ENCODE measurements at places on chromosomes 4 and X.

- DNase-seq, result no peak
Measured at GRCh38 chr4:95606739-95607138, 58.0 kb upstream of the UNC5C start.

DNA sequence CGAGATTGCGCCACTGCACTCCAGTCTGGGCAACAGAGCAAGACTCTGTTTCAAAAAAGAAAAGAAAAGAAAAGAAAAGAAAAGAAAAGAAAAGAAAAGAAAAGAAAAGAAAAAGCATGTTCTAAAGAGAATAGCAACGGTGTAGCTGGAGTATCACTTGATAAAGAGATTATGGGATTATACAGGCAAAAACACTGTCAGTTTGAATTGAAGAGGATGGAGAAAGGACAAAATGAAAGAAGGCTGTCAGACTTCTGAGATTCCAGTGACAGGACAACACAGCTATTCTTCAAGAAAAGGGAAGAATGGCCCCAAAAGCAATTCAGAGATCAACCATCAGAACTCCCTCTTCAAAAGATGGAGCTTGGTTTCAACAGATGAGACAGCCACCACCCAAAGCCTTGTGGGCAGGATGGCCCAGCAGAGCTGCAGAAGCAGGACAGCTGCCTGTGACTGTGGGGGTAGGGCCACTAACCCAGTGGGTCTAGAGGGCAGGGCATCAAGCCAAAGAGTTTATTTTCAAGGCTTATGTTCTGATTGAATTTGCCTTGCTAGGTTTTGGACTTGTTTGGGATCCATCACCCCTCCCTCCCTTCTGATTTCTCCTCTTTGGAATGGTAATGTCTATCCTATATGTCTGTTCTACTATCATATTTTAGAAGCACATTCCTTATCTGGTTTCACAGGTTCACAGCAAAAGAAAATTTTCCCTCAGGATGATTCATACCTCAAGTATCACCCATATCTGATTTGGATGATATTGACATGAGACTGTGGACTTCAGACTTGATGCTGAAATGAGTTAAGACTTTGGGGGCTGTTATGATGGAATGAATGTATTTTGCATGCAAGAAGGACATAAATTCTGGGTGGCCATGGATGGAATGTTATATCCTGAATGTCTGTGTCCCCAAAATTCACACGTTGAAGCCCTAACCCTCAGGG, 17.5 kb downstream of the RFC1 start:
- peak; percentile 62 for DNase-seq

- DNase-seq, result peak; percentile 59
Measured at GRCh38 chrX:8738588-8739189, 6.8 kb upstream of the ANOS1 start.

DNA sequence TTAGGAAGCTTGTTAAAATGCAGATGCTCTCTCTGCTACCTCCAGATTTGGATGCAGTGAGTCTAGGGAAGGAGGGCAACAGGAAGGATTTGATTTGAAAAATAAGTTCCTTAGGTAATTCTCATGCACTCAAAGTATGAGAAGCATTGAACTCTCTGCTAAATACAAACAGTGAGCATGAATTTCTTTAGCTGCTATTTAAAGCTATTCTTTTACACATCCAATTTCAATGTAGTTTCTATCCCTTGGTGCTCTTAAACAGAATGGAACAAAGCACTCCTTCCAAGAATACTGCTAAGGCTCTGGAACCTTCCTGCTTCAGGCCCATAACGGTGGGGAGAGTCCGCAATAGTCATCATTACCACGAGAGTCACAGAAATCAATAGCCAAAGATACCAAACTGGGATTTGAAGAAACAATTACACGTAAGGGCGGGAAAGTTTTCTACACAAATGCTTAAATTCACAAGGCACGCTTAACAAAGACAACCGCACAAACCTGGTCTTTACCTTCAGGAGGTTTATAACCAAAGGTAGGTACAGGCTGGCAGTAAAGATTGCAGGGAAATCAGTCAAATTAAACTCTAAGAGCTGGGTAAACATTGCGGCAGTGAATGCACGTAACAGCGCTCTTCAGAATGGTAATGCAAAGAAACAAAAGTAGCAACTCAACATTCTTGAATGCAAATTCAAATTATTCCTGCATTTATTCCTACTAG, 123.2 kb upstream of the NAP1L5 start:
- DNase-seq, result no peak

DNA sequence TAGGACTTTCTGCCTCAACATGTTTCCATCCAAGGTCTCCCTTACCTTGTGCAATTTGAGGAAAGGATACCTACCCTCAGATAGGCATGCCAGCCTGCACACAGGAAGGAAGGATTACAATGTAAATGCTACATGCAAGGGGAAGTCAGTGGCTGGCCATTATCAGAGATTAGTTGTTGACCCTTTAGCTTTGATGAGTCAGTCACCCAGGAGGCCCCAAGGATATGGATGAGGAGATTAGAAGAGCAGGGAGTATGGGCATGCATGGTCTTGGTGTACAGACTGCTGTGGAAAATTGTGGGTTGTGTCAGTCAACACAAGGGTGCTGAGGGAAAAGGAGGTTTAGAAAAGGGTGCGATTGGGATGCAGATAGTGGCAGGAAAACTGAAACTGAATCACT, 92.0 kb downstream of the GUCY2F start:
- DNase-seq, result no peak

DNA sequence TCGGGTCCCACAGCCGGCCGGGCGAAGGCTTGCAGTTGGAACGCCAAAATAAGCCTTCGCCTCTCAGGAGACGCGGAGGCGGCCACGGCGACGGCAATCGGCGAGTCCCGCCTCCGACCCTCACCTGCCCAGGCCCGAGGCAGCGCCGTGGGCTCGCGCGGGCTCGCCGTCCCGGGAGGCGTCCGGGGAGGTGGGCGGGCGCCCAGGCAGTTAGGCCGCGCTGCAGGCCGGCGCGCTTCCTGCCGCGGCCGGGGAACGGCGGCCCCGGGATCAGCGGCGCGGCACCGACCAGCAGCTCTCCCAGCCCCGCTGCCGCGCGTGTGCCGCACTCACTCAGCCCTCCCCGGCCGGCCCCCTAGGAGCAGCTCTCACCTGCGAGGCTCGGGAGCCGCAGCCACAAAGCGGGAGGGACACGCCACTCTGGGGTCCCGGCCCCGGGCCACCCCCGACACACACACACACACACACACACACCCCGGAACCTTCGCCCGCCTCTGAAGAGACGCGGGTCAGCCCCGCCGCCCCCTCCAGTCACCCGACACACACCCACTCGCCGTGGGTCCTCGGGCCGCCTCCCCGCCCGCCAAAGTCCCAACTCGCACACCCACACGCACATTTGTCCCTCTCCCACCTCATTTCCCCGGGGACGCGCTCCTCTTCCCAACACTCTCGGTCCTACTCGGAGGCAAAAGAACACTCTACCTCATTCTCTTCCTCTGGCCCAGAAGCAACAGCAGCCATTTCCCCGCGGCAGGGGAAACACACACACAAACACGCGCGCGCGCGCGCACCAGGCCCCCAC, at the start of gene CNOT6L:
Gene CNOT6L (minus strand): TSS at position 767 of the 802 bp plus-strand sequence. CDS start 60 bp downstream, at position 707.
- DNase-seq, result peak; percentile 71

GRCh38 chr4:177546745-177547144, 104.5 kb upstream of the AGA start:
- DNase-seq, result no peak

DNA sequence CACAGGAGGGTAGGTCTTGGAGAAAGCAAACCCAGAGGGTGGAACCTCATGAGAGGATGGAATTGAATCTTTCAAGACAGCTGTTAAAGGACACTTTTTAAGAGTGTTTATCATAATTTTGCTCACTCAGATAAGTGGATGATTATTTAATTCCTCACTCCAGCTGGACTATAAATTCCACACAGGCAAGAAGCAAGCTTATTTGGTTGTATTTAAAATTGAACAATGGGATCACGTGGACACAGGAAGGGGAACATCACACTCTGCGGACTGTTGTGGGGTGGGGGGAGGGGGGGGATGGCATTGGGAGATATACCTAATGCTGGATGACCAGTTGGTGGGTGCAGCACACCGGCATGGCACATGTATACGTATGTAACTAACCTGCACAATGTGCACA, 116.3 kb downstream of the DHRSX start:
- no peak for DNase-seq

DNA sequence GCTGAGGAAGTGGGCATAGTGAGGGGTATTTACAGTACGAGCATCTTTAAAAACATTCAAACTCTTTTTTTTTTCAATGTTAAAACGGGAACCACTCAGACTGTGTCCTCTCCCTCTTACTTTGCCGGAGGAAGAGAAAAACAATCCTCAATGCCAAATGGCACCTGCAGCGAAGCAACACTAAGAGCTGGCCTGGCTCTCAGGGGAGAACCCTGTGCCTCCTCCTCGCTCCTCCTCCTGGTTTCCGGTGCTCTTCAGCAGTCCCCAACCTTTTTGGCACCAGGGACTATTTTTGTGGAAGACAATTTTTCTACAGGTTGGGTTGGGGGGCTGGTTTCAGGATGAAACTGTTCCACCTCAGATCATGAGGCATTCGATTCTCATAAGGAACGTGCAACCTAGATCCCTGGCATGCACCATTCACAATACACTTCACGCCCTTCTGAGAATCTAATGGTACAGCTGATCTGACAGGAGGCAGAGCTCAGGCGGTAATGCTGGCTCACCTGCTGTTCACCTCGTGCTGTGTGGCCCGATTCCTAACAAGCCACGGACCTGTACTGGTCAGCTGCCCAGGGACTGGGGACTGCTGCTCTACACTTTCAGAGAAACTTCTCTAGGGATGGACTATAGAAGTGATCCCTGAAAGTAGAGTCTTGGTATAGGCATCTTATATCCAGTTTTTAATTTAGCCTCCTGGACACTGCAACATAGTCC, 404.1 kb downstream of the RAPGEF2 start:
- DNase-seq, result no peak

- no peak for DNase-seq
Measured at GRCh38 chr4:51906167-51906958, 63.4 kb downstream of the DCUN1D4 start.

DNA sequence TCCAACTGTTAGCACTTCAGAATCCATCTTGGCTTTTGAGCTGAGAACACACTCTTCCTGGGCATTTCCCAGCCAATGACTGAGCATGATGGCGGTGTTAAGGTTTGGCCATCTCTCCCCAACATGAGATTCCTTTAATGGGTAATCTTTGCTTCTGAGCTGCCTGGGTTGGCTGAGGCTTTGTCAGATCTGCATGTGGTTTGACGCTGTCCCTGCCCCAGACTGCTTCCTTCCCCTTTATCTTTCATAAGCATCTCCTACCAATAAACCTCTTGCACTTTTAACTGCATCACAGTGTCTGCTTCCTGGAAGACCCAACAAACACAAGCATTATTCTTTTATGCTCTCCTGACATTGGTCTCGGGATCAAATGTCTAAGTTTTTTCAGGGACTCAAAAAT, 31.5 kb upstream of the DIPK2B start:
- DNase-seq, result no peak

DNA sequence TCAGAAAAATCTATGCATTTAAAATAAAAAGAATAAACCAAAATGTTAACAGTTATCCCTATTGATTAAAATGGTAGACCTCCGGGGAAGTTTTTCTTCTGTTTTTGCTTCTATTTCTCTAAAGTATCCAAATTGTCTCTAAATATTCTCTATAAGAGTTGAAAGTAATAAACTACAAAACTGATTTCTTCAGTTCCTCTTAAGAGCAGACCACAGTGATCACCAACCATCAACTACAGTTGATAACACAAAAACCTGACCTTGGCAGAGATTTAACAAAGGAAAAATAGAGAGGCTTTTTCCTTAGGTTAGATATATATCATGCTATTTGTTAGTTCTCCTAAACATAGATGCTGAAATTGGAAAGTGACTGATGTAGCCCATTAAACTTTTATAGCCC, 27.3 kb downstream of the DDX60 start:
- DNase-seq, result no peak
